ENCODE measurements at places on chromosomes 4 and X.

DNA sequence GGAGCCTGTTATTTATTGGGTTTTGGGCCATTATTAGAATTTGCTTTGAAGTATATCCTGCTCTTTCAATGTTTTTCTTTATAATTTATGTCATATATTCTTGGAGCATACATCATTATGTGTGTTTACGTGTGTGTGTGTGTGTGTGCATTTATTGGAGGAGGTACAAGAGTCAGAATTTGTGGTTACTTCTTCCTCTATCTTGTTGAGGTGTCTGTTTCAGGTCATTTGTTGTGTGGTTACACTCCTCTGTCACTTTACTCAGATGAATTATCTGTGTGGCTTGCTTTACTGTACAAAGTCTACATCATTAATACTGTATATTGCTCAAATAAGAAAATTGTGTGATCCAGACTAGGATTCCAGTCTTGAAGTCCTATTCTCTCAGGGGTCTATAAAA is 1957.4 kb upstream of the TENM3 start:
- no peak for DNase-seq

GRCh38 chr4:112153211-112153791 is 8.0 kb downstream of the FAM241A start:
- no peak for DNase-seq

- no peak for DNase-seq
These were observed 142.7 kb upstream of the NLGN4X start for GRCh38 chrX:6371353-6371752.

GRCh38 chrX:70033348-70034051 is 16.2 kb downstream of the AWAT2 start:
- no peak for DNase-seq

DNA sequence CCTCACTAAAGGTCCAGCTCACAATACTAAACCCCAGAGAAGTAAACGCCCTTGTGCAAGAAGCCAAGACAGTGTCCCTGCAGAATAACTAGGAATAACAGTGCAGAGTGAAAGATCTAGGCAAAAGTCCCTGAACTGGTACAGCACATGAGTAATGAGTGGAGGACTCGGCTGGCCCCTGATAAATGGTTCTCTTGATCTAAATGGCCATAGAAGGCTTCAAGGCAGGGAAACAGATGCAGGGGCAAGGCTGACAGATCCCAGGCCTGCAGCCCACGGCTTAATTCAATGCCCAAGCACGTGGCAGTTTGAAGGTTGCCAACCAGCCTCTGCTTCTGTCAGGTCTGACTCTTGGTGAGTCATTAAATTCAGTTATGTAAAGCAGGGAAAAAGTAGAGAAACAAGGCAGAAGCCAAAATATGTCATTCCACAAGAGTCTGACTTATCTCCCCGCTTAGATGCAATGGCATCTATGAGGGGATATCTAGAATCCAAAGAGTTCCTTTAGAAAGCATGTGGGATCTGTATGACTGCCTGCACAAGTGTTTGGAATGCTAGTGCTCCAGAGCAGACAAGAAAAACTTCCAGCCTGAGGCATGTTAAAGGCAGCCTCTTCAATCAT is 121.3 kb downstream of the PRDM5 start:
- DNase-seq, result no peak

- no peak for DNase-seq
These were observed 45.0 kb upstream of the ITM2A start for GRCh38 chrX:79412166-79412565.

GRCh38 chrX:95156566-95156965 is 1482.6 kb downstream of the FAM133A start:
- no peak for DNase-seq
